Testis (tissue), 5 donors: ENCODE measurements at places on chromosomes 11 and 22. TPM values are rescaled to one million over a fixed set of nuclear protein-coding genes. Genes with fewer than 3 reads are reported as not detected.

- H3K4me3 ChIP-seq = no peak overlapping the region
- no peak overlapping the region for H3K27ac ChIP-seq
- no peaks in the 10 kb centered on the region for H3K36me3 ChIP-seq
- no peaks in the 10 kb centered on the region for H3K4me1 ChIP-seq
Observed at GRCh38 chr11:120029321-120029720, 108.6 kb downstream of the TRIM29 start.

GRCh38 chr11:73047773-73048371 lies 94.2 kb downstream of the FCHSD2 start:
- no peak overlapping the region for H3K4me3 ChIP-seq
- DNase-seq = no peak
- H3K27me3 ChIP-seq = no peaks in the 10 kb centered on the region
- no peak overlapping the region for H3K27ac ChIP-seq
- H3K4me1 ChIP-seq = no peaks in the 10 kb centered on the region
- no peaks in the 10 kb centered on the region for H3K36me3 ChIP-seq

MMP8 gene
- total RNA-seq = 0.25 TPM

DNA sequence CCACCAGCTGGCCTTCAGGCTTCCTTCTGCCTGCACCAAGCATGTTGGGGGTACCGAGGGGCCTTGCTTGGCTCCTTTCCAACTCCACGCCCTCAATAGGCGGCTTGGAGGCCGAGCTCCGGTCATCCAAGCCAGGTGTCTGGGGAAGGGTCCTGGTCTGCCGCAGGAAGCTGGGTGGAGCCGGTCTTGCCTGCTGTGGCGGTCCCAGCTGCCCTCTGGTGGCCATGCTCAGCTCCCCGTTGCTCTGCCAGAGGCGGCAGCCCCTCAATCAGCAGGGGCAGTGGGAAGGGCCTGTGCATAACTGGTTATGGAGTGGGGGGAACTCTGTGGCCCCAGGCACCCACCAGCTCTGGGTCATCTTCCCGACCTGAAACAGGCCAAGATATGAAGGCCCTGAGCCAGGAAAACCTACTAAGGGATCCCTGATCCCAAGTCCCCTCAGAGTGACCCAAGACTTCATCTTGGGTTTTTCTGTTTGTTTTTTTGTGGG lies 3.2 kb downstream of the ARVCF start:
- H3K27me3 ChIP-seq = no peaks in the 10 kb centered on the region
- no peak overlapping the region for H3K4me3 ChIP-seq
- H3K27ac ChIP-seq = no peak overlapping the region
- no peaks in the 10 kb centered on the region for H3K36me3 ChIP-seq
- peaks cover 9% of the 10 kb centered on the region for H3K4me1 ChIP-seq

OR8A1 gene
- total RNA-seq = 0.50 TPM

DNA sequence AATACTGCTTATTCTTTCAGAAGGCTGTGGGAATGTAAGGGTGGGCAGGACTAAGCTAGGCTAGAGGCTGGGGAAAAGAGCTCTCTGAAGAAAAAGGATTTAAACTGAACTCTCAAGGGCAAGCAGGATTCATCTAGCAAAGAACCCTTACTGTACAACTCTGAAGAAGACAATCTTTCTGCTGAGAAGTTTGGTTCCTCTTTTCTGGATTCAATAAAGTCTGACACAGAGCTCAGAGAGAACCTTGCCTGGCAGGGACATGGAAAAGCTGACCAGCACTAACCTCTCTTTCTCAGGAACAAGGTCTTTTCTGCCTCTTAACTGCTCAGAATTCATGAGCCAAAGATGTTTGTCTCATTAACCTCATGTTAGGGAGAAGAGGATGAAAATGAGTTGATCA lies 388.4 kb upstream of the DDI1 start:
- no peak overlapping the region for H3K4me3 ChIP-seq
- no peak overlapping the region for H3K27ac ChIP-seq
- no peaks in the 10 kb centered on the region for H3K27me3 ChIP-seq
- DNase-seq = no peak
- no peaks in the 10 kb centered on the region for H3K36me3 ChIP-seq
- H3K4me1 ChIP-seq = no peaks in the 10 kb centered on the region

OR52E1 gene
- total RNA-seq = not detected

DNA sequence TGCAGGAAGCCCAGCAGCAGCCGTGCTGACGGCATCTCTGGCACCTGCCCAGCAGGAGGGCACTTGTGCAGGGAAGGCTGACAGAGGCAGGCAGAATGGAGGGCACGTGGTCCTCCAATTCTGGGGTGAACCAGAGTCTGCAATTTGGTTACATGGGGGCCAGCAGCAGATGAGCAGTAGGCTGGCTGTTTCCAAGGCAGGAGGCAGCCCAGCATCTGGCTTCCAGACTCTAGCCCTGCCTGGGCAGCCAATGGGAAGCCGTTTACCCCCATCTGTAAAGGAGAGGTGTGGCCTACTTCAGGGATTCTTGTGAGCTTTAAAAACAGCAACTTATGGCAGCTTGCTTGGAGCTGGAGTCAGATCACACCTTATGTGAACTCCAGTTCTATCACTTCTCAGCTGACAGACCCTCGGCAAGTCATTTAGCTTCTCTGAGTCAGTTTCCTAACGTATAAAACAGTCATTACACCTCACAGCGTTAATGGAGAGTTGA lies 27.9 kb upstream of the RASL10A start:
- DNase-seq = no peak
- H3K27me3 ChIP-seq = no peaks in the 10 kb centered on the region
- H3K4me3 ChIP-seq = no peak overlapping the region

DNA sequence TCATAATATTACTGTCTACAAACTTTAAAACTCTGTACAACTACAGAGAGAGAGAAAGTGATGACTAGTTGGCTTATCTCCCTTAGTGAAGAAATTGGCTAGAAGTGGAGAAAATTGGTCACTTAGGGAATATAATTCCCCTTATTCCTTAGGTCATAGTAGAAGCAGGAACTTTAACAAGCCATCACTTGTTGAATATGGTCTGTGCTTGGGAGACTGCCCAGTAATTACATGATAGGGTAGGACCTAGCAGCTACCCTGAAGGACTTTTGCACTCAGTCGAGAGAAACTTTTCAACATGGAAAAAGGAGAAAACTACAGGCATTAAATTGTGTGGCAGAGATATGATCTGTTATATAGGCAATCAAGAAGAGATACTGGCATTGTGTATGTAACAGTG lies 576.5 kb upstream of the CCDC90B start:
- H3K27me3 ChIP-seq = no peaks in the 10 kb centered on the region
- no peak overlapping the region for H3K4me3 ChIP-seq
- no peak overlapping the region for H3K27ac ChIP-seq
- H3K36me3 ChIP-seq = no peaks in the 10 kb centered on the region

DNA sequence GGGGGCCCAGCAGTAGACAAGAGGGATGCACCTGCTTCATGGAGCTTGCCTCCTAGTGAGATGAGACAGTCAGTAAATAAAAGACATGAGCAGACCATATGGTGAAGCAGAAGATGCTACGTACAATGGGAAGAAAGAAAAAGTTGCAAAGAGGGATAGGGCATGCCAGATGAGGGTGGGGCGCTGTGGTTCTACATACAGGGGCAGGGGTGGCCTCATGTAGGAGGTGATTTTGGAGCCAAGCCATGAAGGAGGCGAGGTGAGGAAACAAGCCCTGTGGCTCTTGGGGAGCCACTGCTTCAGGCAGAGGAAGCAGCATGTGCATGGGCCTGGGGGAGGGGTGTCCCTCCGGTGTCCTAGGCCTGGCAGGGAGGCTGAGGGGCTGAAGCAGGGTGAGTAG lies 15.2 kb downstream of the NAT10 start:
- H3K4me3 ChIP-seq = no peak overlapping the region
- DNase-seq = no peak
- no peaks in the 10 kb centered on the region for H3K36me3 ChIP-seq

DNA sequence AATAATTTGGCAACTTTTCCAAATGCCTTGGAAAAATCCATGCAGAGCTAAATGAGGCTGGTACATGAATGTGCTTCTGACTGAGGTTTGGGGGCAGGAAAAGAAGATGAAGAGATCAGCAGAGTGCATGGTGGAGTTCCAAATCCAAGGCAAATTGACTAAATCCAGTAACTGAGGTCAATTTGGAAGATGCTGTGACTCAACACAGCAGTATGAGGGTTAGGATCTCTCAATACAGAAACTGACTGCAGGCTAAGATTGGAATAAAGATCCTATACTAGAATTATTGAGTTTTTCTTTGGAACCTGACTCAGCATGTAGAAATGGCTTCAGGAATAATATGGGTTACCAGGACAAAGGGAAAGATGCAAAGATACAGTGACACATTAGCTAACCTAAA lies 99.3 kb upstream of the FAT3 start:
- H3K4me3 ChIP-seq = no peak overlapping the region
- H3K27ac ChIP-seq = no peak overlapping the region
- H3K4me1 ChIP-seq = no peaks in the 10 kb centered on the region

DNA sequence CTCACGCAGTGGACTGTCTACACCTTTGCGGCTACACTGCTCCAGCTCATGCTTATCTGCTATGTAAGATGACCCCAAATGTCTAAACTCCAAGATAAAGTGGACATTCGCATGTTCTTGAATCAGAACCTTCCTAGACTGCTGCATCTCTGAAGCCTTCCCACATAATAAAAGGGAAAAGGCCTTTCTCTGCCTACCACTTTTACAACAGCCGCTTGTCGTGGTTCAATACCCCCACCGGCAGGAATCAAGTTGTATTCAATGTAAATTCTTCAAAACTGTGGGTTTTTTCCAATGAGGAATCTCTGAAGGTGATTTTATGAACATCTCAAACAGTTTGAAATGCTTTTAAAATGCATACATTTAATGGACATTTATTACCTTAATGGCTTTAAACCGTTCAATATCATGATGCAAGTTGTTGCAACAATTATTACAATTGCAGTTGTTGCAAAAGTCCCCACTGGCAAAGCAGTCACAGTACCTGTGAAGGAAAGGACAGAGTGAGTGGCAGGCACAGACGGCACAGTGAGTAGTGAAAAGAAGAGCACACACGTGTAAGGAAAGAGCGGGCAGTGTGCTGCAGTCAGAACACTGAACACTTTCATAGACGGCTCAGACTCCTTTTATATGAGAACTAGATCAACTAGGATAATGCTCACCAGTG lies 31.2 kb downstream of the GAL start:
- H3K27ac ChIP-seq = no peak overlapping the region
- no peaks in the 10 kb centered on the region for H3K27me3 ChIP-seq
- no peaks in the 10 kb centered on the region for H3K4me1 ChIP-seq
- H3K36me3 ChIP-seq = no peaks in the 10 kb centered on the region
- no peak for DNase-seq

DNA sequence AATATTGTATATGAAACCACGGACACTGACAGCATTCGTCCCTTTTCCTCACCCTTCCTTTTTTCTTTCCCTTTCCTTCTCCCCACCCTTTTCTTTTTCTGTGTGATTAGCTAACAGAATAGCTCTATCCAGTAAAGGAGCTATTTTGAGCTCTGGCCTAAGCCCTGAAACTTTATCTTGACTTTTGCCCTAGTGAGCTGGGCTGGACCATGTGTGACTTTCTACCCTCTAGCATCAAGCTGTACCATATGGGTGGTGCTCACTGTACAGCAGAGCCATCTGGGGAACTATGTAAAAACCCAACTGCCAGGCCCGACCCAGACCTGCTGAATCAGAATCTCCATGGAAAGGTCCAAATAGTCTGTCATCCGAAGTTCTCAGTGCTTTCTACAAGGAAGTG lies 21.9 kb upstream of the PANX1 start:
- no peak overlapping the region for H3K27ac ChIP-seq
- no peak overlapping the region for H3K4me3 ChIP-seq
- H3K4me1 ChIP-seq = no peaks in the 10 kb centered on the region
- no peaks in the 10 kb centered on the region for H3K36me3 ChIP-seq
- DNase-seq = no peak

DNA sequence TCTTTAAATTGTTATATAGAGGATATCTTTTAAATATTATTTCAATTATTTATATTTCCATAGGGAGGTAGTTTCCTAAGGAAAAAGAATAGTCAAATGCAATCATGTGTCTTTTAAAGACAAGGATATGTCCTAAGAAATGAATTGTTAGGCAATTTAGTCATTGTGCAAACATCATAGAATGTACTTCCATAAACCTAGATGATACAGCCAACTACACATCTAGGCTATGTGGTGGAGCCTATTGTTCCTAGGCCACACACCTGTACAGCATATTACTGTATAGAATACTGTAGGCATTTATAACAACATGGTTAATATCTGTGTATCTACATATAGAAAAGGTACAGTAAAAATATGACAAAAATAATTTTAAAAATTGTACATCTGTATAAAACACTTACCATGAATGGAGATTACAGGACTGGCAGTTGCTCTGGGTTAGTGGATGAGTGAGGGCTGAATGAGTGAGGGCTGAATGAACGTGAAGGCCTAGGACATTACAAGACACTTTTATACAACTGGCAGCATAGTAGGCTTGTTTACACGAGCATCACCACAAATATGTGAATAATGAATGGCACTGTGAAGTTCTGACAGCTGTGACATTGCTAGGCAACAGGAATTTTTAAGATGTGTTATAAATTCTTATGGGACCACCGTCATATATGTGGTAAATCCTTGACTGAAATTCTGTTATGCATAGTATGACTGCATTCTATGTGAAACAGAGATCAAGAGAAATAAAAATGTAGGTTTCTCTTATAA lies 1879.0 kb upstream of the RAG2 start:
- no peak overlapping the region for H3K27ac ChIP-seq
- no peaks in the 10 kb centered on the region for H3K27me3 ChIP-seq
- H3K36me3 ChIP-seq = no peaks in the 10 kb centered on the region
- DNase-seq = no peak
- H3K4me3 ChIP-seq = no peak overlapping the region
- H3K4me1 ChIP-seq = no peaks in the 10 kb centered on the region

DNA sequence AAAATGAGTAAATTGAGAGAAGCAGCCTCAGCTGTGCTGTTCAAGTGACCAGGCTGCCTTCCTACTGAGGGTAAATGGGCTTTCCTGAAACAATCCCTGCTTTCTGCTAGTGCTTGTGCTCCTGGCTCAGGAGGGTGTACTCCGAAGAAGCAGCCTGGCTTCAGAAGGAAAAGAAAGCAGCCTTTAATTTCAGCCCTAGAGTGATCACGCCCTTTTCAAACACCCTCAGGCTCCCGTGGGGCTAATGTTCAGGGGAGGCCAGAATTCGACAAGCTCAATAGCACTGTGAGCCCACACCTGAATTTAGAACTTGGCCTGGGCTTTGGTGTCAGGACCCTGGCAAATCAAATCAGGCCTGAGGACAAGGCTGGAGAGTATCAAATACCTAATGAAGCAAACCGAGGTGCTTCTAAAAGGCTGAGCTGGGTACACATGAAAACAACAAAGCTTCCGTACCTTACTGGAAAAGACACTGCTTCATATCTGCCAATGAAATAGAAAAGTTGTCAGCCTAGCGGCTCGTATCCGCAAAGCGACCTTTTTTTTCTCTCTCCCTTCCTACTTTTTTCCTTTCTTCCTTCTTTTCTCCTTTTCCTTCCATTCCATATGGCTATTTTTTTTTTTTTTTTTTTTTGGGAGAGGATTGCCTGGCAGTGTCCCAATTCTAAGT lies 387.8 kb downstream of the SOX6 start:
- no peaks in the 10 kb centered on the region for H3K27me3 ChIP-seq
- DNase-seq = no peak
- H3K4me3 ChIP-seq = no peak overlapping the region
- peaks cover 7% of the 10 kb centered on the region for H3K4me1 ChIP-seq
- no peak overlapping the region for H3K27ac ChIP-seq

- no peaks in the 10 kb centered on the region for H3K36me3 ChIP-seq
- H3K27me3 ChIP-seq = no peaks in the 10 kb centered on the region
- DNase-seq = no peak
- H3K27ac ChIP-seq = no peak overlapping the region
- no peak overlapping the region for H3K4me3 ChIP-seq
- no peaks in the 10 kb centered on the region for H3K4me1 ChIP-seq
Observed at GRCh38 chr11:116742104-116742503, 30.7 kb downstream of the BUD13 start.

GRCh38 chr11:101010899-101011298 lies 118.7 kb downstream of the PGR start:
- H3K4me1 ChIP-seq = no peaks in the 10 kb centered on the region
- no peaks in the 10 kb centered on the region for H3K27me3 ChIP-seq
- no peak overlapping the region for H3K4me3 ChIP-seq
- no peak overlapping the region for H3K27ac ChIP-seq
